Right lobe of liver (tissue), 6 donors: ENCODE measurements at places on chromosomes 13 and 19. TPM values are rescaled to one million over a fixed set of nuclear protein-coding genes. Genes with fewer than 3 reads are reported as not detected.

DNA sequence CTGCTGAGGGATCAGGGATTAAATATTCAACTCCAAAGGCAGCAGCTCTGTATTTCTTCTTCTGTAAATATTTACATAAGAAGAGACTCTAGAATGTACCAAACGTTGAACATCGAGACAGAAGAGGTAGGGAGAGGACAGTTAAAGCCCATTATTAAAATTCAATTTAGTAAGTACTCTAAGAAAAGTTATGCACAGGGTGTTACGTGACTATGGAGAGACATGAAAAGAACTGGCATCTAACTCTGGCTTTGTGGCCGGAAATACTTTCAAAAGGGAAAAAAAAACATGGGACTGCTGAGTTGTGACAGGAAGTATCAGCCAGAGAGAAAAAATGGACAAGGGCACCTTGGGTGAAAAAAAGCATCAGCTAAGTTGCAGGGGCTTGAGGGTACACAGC lies 36.7 kb downstream of the LNX2 start:
- DNase-seq: no peak
- H3K4me3 ChIP-seq: no peak overlapping the region
- no peaks in the 10 kb centered on the region for H3K36me3 ChIP-seq
- H3K4me1 ChIP-seq: no peaks in the 10 kb centered on the region
- no peaks in the 10 kb centered on the region for H3K27me3 ChIP-seq

The DENND1C gene
- total RNA-seq: 2.7 TPM

DNA sequence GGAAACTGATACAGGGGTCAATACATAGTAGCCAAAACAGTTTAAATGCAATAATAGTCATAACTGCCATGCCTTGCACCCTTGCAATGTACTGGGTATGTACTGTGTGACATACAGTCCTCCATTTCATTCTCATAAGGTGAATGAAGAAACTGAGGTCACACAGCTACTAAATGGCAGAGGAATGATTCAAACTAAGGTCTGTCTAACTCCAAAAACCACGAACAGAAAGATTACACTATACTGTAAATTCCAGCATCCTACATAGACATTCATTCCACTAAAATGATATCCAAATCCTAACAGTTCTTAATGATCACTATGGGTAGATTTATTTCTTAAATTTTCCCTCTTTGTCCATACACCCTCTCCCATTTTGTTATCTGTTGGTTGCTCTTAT lies 238.1 kb upstream of the SERP2 start:
- no peaks in the 10 kb centered on the region for H3K27me3 ChIP-seq
- no peak overlapping the region for H3K4me3 ChIP-seq
- H3K36me3 ChIP-seq: no peaks in the 10 kb centered on the region
- H3K4me1 ChIP-seq: no peaks in the 10 kb centered on the region
- DNase-seq: no peak

DNA sequence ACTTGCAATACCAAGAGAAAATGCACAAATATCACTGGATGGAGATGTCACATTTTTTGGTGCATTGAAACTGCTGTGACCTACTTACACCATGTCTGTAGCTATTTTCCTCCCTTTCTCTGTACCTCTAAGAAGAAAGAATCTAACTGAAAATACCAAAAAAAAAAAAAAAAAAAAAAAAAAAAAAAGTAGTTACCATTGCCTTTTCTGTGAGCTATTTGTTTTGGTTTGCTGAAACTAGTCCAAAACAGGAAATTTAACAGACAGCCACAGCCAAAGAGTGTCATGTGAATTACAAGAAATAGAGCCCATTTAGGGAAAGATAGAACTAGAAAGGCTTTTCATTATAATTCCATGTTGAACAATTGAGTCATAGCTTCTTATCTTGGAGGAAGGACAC lies 37.3 kb downstream of the TNFSF13B start:
- no peak overlapping the region for H3K4me3 ChIP-seq
- DNase-seq: no peak
- H3K4me1 ChIP-seq: no peaks in the 10 kb centered on the region
- H3K27ac ChIP-seq: no peak overlapping the region
- H3K27me3 ChIP-seq: no peaks in the 10 kb centered on the region

- H3K4me1 ChIP-seq: peaks cover 21% of the 10 kb centered on the region
- no peak overlapping the region for H3K4me3 ChIP-seq
- no peak overlapping the region for H3K27ac ChIP-seq
- DNase-seq: no peak
- H3K27me3 ChIP-seq: no peaks in the 10 kb centered on the region
- H3K36me3 ChIP-seq: no peaks in the 10 kb centered on the region
These were observed 4.8 kb upstream of the SERP2 start for GRCh38 chr13:44368599-44369368.

The PLK5 gene
- total RNA-seq: not detected

- H3K27me3 ChIP-seq: no peaks in the 10 kb centered on the region
- H3K27ac ChIP-seq: no peak overlapping the region
- no peak for DNase-seq
- H3K4me1 ChIP-seq: no peaks in the 10 kb centered on the region
These were observed 185.7 kb downstream of the PTPRS start for GRCh38 chr19:5154799-5155426.

DNA sequence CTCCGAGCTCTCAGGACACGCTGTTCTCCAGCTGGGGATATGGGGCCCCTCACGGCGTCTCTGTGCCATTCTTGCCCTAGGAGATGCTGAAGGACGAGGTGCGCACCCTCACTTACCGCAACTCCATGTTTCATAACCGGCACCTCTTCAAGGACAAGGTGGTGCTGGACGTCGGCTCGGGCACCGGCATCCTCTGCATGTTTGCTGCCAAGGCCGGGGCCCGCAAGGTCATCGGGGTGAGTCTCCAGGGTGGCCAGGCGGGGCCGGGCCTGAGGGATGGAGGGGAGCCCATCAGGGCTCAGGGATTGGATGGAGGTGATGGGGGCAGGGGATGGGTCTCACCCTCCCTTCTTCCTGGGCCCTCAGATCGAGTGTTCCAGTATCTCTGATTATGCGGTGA lies 4.8 kb downstream of the PRMT1 start:
- H3K36me3 ChIP-seq: no peaks in the 10 kb centered on the region
- no peak overlapping the region for H3K27ac ChIP-seq
- H3K27me3 ChIP-seq: no peaks in the 10 kb centered on the region
- H3K4me1 ChIP-seq: peaks cover 8% of the 10 kb centered on the region

- no peaks in the 10 kb centered on the region for H3K36me3 ChIP-seq
- no peak for DNase-seq
- no peak overlapping the region for H3K4me3 ChIP-seq
- H3K4me1 ChIP-seq: no peaks in the 10 kb centered on the region
- H3K27me3 ChIP-seq: no peaks in the 10 kb centered on the region
- no peak overlapping the region for H3K27ac ChIP-seq
These were observed 285.8 kb upstream of the PCDH9 start for GRCh38 chr13:67515895-67516294.
